Hematopoietic multipotent progenitor cell treated with erythropoietin and hydrocortisone succinate and interleukin-3 and kit ligand, for 8 days (in vitro differentiated cells): ENCODE measurements at places on chromosomes 6 and 20.
A peak's percentile ranks its signal among the peaks of the same experiment; 100 is the strongest.

DNA sequence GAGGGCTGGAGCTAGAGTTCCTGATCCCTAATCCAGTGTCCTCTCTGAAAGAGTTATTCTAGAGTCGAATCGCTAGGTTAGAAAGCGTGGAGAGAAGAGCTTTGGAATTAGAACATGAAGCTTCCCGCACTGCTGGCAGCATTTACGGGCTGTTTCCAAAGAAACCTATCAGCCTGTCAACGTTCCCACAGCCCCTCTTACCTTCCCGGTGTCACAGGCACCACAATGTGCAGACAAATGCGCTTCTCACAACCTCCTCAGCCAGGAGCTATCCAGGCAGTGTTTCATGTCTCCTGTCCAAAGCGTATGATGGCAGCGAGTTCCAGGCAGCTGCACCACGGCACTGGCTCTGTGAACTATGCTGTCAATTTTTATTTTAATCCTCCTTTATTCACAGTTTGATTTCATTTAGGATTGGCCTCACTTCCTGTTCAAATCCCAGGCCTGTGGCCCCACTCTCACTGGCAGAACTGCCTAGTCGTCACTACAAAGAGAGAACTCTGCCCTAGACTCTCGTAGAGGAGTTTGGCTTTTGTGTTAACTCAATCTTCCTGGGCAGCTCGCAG, 322.8 kb upstream of the SOX4 start:
- no peak for DNase-seq

DNA sequence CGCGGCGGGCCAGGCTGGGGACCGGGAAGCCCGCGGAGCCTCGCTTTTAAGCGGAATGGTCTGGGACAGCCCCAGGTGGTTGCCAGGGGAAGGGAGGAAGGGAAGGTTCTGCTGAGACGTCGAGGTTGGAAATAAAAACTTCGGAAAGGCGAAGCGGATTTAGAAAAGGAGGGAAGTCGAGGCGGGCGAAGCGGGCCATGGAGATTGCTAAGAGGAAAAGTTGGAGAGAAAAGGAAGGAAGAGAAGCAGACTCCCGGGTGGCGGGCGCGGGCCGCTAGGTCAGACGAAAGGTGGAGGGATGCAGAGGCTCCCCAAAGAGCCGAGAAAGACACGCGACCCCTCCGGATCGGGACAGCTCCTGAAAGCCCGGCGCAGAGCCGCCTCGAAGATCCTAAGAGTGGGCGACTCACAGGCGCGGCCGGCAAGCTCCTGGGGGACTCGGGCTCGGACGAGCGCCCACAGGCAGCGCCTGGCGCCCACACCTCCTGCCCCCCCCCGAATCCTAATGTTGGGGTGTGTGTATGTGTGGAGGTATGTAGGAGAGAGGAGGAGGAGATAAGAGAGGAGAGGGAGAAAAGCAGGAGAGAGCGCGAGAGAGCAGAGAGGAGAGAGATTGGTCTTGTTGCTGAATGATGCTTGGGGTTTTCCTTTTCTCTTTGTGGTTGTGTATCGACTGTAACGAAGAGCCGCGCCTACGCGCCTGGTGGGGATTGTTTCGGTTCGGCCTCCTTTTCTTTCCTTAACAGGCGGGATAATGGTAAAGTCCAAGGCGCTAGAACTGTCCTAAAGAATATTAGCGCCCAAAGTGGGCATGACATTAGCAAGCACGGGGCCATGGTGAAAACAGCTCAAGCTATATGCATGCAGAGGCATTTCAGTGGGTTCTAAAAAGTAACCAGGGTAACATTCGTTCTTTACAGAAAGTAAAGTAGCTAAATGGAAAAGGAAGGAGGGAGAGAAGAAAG, 1.5 kb downstream of the TFAP2B start:
- no peak for DNase-seq

DNA sequence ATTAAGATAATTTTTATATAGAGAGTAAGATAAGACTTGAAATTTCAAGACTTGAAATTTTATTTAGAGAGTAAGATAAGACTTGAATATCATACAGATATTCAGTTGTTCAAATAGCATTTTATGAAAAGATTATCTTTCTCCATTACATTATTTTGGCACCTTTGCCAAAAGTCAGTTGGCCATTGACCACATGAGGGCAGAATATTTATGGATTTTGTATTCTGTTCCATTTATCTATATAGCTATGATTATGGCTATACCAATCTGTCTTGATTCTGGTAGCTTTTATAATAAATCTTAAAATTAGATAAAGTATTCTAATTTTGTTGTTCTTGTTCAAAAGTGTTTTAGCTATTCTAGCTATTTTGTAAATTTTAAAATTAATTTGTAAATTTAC, 537.9 kb upstream of the GJE1 start:
- DNase-seq = no peak

GRCh38 chr20:47989957-47990356, 204.7 kb upstream of the SULF2 start:
- no peak for DNase-seq

DNA sequence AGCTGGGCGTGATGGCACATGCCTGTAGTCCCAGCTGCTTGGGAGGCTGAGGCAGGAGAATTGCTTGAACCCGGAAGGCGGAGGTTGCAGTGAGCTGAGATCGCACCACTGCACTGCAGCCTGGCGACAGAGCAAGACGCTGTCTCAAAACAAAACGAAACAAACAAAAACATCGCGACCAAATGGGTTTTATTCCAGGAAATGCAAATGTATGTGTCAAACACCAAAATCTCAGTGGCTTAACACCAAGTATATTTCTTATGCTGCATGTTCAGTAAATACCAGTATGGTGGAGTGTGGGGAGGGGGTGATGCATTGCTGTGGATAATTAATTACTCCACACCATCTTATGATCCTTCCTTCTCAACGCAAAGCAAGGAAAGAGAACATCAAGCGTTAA, 28.1 kb downstream of the ACTR5 start:
- no peak for DNase-seq

GRCh38 chr20:10067321-10067720, 32.5 kb downstream of the ANKEF1 start:
- DNase-seq = no peak

DNA sequence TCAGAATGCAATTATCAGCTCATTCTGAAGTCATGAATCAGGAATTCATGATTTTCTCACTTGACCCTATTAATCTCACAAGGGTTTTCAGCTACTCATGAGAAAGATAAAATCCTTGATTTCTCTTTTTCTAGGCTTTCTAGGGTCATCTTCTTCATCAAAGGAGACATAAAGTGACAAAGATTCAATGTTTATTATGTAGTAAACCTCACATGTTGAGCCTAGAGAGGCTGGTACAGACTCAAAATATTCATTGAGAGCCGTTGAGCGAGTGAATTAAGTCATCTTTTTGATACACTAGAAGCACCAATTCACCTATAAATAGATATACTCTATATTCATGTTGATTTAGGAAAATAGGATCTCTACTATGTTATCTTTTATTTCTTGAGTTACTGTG, 104.8 kb upstream of the TRAF3IP2 start:
- no peak for DNase-seq

- DNase-seq = no peak
These were observed 63.4 kb downstream of the TCP11 start for GRCh38 chr6:35077713-35078105.

GRCh38 chr6:15429141-15430110, 183.6 kb downstream of the JARID2 start:
- DNase-seq = no peak

DNA sequence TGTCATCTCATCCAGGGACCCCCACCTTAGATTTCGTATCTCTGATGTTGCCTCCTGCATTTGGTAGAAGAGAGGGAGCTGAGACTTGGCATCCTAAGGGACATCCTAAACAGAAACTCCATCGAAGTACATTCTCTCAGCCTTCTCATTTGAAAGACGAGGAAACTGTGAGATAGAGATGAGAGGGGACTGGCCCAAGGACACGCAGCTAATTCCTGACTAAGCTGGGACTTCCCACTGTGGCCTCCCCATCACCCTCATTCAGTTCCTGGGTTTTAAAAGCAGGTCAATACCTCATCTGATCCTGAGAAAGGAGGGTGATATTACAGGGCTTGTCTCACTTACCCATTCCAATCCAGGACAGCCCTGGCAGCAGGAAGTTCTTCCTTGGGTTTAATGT, 855 bp upstream of the WFDC5 start:
- DNase-seq = no peak

DNA sequence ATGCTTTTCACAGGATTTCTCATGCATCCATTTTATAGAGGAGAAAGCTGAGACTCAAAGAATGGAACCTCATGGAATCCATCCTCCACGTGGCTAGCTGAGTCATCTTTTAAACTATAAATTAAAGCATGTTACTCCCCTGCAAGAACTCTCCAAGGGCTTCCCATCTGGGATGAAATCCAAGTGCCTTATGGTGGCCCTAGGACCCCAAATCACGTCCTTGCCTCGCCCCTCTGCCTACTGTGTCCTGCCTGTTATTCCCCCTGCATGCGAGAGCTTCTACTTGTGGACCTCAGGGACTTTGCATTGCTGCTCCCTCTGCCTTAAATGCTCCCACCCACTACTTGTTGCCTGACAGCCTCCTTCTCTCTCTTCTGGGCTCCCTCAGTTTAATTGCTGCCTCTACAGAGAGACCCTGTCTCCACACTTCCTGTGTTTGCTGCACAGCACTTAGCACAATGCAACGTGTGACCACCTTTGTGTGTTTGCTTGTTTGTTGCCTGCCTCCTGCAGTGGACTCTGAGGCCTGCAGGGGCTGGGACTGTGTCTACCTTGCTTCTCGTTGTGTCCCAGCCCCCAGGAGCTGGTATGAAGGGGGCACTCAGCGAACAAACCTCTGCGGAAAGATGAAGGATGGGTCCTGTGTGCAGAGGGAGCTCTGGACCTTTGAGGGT, 39.4 kb downstream of the TOX2 start:
- no peak for DNase-seq

GRCh38 chr20:42603655-42604054, 586.1 kb downstream of the PTPRT start:
- DNase-seq = no peak

GRCh38 chr6:82712826-82713225, 349.2 kb downstream of the TPBG start:
- DNase-seq = peak; percentile 5

GRCh38 chr20:23311947-23312506, 38.6 kb upstream of the NXT1 start:
- peak; percentile 81 for DNase-seq

DNA sequence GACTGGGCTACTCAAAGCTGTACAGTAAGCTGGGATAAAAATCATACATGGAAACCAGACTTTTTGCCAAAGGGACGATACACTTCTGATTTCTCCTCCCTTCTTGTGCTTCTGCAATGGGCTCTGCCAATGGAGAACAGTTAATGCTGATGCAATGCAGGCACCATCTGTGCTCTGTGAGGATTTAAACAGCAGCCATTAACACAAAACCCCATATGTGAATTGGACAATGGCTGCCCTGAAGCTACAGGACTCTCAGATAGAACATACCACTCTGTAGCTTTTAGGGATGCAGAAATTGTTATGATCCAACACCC, 71.9 kb downstream of the GJA10 start:
- no peak for DNase-seq

- no peak for DNase-seq
These were observed at the start of gene ZFP57 for GRCh38 chr6:29680904-29681303. Gene ZFP57 (minus strand): TSS chr6:29681152. CDS start chr6:29677003, 4,149 bp downstream.

DNA sequence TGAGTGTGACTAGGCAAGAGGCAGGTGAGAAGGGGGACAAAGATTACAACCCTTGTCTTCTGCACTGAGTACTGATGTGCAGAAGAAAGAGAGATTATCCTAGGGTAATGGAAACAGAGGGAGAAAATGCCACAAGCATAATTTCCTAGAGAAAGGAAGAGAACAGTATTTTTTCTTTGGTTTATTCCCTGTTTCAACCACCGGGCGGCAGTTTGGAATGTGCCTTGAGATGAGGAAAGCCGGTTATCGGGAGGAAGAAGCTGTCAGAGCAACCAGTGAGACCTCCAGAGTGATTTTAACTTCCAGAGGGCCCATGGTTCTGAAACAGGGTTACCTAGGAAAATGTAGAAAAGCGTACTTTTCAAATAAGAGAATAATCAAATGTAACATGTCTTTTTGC, 121.4 kb downstream of the REV3L start:
- peak; percentile 29 for DNase-seq

DNA sequence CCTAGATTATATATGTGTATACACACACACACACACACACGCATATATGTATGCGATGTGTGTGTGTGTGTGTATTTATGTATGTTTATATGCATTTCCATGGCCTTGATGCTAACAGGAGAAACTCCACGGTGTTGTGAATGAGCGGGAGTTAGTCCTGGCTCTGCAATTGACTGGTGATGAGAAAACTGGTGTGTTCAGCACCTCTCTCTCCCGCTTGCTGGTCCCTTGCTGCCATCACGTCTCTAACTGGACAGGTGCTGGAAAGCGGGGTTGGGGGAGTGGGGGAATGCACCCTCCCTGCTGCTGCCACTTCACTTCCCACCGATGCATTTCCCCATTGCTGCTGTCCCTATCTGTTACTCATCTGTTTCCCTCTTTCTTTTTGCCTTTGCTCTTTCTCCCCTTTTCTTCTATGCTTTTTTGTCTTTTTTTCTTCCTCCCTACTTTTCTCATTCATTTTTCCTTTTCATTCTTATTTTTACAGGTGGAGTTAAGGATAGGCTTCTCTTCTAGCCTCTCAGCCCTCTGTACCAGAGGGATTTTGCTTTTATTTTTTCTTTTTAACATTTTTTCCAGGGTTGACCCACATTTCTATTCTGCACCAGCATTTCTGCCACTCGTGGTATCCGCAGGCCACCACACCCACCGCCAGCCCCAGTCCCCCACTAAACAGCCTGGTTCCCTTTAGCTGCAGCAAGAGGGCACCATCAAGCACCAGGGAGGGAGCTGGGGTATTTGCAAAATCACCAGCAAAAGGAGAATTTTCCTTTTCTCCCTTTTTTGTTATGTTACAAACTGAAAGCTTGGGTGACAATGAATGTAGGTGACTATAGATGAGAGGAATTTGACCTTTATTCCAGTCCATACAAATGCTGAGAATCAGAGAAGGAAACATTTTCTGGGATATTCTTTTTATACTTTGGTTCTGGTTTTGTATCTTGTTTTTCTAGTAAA, 115.6 kb downstream of the TCP11 start:
- no peak for DNase-seq

GRCh38 chr6:136036601-136037000, 185.1 kb downstream of the PDE7B start:
- DNase-seq = no peak

DNA sequence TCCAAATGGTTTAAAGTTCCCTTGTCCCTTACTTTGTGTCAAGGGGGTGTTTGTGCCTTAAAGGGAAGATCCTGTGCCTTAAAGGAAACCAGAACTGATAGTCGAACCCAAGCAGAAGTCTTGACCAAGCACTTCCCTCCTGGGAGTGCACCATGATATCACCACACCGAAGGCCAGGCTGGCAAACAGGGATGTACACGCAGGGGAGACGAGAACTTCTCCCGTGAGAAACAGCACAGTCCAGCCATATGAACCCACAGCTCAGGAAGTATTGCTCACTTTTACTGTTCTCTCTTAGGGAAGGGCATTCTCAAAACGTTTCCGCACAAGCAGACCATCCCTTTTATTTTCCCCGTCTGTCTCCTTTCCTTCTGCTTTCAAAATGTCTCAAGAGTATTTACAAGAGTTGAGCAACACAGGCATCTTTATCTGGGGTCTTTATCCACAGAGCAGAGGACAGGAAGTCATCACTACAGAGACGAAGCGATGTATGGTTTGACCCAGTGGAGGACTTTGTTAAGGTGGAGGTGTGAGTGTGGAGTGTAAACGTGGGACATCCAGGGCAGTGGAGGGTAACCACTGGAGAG, 12.8 kb upstream of the SERPINB1 start:
- no peak for DNase-seq
